ENCODE measurements at places on chromosomes 2 and 18.

DNA sequence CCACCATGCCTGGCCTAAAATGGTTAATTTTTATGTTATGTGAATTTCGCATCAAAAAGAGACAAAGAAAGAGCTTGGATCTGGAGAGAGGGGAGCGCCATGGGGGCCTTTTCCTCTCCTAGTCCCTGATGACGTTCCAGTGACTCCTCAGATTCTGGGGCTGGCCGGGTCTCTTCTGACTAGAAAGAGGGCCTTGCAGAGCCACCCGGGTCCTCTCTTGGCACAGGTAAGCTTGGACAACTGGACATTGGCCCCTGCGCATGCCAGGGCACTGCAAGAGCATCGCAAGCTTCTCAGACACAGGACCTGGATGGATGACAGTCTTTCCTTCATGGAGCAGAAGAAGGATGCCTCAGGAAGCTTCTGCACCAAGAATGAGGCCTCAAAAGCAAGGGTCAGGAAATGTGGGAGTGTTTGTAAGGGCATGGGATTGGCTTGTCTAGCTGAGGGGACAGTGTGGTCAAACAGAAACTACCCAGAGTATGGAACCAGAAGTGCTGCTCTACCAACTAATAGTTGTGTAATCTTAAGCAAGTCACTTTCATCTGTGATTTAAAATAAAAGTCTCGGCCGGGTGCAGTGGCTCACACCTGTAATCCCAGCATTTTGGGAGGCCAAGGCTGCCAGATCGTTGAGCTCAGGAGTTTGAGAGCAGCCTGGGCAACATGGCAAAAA lies 35.2 kb downstream of the FOSL2 start:
- DNase-seq = no peak

DNA sequence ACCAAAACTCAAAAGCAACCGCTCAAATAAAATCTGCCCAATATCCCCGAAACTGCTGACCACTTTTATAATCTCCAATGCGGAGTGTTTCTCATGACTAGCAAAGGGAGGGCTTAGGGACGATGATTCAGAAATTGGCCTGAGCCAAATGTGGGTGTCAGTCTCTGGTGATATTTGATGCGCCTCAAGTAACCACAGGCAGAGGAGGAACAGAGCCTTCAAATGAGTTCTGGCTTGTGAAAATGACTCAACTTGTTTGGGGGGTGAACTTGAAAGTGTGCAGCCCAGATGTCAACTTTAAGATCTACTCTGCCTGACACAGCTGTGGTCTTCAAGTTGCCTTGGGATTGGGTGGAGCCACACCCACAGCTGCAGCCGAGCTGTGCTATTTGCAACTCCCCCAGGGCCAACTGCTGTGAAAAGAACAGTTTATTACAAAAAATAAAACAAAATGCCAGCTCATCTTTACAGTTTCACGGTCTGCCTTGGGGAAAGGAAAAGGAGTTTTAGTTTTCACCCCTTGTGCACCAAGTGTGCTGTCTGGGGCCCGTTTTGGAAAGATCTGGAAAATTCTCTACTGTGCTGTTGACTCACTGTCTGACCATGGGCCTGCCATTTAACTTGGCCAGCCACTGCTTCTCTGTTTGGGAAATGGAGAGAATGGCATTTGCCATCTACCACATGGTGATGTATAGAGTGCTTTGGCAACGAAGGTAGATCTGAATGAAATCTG lies 222.1 kb downstream of the MTX2 start:
- DNase-seq = no peak

DNA sequence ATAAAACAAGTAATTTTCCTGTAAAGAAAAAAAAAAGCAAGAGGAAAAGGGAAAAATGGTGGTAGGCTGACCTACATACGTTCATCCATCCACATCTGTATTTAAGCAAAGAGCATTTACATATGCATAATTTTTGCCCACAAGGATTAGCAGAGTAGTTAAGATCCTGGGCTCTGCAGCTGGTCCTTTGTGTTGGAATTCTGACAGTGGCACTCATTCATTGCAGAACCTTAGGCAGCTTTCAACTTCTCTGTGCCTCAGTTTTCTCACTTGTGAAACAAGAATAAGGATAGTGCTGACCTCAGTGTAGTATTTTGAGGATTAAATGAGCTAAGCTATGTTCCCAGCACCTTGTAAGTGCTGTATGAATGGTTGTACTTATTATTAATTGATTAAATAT lies 211.3 kb downstream of the ARL4C start:
- DNase-seq = no peak

GRCh38 chr2:64434039-64434657 lies 19.8 kb upstream of the LGALSL start:
- no peak for DNase-seq

DNA sequence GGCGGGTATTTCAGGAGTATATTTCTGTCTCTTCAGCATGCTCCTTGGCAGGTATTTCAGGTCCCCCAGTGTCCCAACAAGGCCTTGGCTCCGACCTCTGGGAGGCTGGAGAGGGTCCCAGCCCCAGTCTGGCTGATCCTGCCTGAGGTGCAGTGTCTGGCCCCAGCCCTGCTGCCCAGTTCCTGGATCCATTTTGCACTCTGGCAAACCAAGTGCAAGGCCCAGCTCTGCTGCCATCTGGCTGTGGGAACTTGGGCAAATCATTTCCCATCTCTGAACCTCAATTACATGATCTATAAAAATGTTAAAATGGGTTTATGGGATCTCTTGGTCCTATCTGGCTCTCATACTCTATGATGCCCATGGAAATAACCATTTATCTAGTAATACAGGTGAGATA lies 63.6 kb downstream of the ZBTB7C start:
- no peak for DNase-seq

GRCh38 chr2:9103663-9104277 lies 100.3 kb upstream of the MBOAT2 start:
- DNase-seq = no peak

DNA sequence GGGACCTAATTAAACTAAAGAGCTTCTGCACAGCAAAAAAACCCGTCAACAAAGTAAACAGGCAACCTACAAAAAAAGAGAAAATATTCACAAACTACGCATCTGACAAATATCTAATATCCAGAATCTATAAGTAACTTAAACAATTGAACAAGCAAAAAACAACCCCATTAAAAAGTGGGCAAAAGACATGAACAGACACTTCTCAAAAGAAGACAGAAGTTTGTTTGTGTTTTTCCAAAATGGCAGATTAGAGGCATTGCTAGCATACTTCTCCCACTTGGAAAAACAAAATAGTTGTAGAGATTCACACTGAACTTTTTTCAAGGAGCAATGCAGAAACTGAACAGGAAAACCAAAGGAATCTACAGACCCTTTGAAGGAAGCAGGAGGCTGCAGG lies 37.6 kb downstream of the FLACC1 start:
- no peak for DNase-seq

- no peak for DNase-seq
Measured at GRCh38 chr2:6941299-6942046, 24.3 kb downstream of the RNF144A start.

DNA sequence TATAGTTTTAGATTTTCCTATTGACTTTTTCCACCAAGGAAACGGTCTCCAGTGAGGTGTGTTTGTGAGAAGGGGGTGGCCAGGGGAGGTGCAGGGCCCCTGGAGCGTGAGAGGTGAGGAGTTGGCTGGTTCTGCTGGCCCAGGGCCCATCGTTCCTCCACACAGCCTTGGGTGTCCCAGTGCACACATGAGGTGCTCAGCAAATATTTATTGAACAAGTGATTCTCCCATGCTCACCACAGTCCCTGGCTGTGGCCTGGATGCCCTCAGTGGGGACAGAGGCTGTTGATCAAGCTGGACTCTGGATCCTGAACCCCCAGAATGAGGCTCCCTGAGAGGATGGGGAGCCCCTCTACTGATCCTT lies 5.0 kb downstream of the HAAO start:
- no peak for DNase-seq

DNA sequence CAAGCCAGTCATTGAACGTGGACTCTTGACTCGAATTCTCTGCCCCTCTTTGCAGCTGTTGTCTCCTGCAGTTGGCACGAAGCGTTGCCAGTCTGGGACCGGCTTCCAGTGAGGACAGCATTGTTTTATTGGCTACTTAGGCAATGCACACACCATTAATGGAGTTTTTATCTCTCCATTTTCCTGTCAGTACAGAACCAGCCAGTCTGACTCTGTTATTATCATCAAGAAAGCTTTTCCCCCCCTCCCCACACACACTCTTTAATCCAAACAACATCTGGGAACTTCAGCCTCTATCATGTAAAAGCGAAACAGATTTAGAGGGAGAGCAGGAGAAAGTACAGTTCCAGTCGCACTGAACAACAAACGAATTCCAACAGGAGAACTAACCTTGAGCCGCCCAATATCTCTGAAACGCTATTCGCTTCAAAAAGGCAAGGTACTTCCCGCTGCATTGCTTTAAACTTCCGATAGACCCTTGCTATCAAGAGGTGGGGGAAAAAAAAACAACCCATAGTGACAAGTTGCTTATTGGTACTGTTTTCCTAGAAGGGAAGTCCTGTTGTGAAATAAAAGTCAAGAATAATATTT lies 38.2 kb downstream of the ACVR1 start:
- DNase-seq = peak; percentile 15

DNA sequence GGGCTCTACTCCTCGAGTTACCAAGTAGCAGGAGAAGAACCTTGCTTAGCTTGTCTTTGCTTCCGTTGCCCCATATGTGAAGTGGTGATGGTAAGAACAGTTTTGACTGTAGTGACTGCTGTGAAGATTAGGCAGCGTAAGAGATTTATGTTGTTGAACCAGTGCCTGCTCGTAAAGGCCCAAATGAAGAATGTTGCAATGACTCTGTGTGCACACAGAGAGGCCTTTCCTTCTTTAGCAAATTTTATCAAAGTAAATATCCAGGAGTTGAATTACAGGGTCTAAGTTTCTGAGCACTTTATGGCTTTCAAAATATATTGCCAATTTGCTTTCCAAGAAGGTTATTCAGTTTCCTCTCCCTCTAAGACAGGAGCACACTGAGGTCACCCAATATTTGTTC lies 14.5 kb downstream of the NTSR2 start:
- DNase-seq = no peak

- DNase-seq = peak; percentile 2
Measured at GRCh38 chr2:178914259-178914849, 107.1 kb upstream of the TTN start.

GRCh38 chr2:233822101-233822771 lies 32.1 kb downstream of the HJURP start:
- DNase-seq = no peak

- DNase-seq = peak; percentile 61
Measured at GRCh38 chr2:220785178-220785577, 786.9 kb downstream of the EPHA4 start.

GRCh38 chr2:149858216-149858615 lies 270.6 kb upstream of the MMADHC start:
- DNase-seq = no peak

DNA sequence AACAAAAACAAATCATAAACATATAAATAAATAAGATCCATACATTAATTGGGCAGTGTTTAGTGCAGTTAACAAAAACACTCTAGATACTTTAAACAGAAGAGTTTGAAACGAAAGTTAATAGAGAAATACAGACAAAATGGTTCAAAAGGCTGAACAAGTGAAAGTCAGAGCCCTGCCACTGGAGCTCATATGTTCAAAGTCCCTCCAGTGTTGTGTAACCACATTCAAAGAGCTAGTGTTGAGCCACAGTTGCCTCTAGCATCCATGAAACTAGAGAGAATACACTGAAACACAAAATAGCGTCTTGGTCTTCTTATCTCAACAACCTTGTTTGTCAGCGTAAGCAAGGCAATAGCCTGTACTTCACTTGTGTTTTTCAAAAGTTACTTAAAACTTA lies 1309.8 kb upstream of the NRXN1 start:
- DNase-seq = no peak

GRCh38 chr2:36812196-36812595 lies 115.7 kb downstream of the VIT start:
- DNase-seq = no peak

DNA sequence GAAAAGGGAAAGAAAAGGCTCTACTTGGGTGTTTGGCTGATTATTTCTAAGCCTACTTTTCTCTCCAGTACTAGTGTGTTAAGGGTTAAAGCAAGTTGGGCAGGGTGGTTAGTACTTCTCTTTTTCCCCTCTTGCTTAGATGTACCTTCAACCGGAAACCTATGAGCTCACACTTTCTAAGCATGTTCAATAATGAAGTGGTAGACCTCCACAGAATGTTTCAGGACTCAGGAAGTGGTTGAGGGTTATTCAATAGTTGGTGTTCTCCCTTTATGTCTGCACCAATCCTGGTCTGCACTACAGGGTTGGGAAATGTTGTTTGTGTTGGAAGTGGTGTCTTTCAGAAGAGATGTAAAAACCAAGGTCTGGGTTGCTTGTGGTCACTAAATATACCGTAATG lies 137.1 kb downstream of the ZEB2 start:
- no peak for DNase-seq

DNA sequence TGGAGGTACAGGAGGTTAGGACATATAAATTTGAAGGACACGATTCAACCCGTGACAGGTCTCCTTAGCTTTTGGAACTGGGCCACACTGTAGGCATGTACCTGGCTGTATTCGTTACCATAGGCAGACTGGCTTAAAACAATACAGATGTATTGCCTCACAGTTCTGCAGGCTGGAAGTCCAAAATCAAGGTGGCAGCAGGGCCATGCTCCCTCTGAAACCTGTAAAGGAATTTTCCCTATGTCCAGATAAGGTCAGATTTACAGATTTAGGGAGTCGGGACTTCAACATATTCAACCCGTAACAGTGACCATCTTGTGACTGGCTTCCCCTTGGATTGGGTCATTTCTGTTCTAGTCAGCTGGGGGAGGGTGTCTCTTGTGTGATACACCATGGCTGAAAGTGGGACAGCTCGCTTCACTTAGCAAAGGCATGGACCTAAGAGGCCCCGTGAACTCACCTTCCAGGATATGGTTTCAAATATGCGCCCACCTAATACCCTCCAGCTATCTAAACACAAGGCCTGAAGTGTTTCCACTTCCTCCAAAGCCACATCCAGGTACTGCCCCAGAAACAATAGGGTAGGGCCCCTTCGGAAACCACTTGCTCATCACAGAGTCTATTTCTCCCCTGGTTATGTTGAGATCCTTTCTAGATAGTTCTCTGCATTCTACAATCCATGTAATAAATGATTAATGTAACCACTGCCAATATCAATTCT lies 85.0 kb downstream of the ZCCHC2 start:
- no peak for DNase-seq

DNA sequence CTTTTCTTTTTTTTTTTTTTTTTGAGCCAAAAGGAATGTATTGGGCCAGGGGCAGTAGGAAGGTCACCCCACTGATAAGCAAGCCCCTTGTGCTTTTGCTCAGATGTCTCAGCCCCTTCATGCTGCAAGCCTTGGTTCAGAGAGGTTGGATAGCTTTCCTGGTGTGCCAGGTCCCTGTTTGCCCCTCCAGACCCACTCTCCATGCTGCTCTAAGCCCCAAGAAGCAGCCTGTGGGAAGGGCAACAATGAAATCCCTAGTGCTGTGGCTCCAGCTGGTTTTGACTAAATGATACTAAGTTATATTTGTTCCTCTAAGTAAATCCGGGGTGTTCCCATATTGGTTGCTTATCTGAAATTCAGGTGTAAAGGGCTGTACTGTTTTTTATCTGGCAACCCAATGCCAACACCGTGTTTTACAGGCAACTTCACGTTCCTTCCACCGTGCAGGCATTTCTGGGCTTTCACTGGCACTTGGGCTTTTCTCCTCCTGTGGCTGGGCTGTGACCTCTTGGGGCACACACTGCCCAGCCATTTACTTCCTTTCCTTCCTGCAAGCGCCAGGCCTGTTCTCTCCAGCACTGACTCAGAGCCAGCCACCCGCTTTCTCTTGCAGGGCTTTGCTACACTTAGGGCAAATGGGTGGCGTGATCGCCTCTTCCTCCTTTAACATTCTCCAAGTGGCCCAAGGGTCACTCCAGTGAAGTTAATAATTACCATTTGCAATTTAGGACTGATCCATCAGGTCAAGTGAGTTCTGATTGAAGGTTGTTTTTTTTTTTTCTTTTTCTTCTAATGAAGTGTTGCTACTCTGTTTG lies 21.6 kb downstream of the MERTK start:
- DNase-seq = no peak

All from SHP77 (cell line).